Left lobe of liver (tissue), 2 donors: ENCODE measurements at places on chromosomes 1 and 21. TPM values are rescaled to one million over a fixed set of nuclear protein-coding genes. Genes with fewer than 3 reads are reported as not detected.

- DNase-seq = no peak
Measured at GRCh38 chr1:224082146-224082545, 31.8 kb upstream of the FBXO28 start.

DNA sequence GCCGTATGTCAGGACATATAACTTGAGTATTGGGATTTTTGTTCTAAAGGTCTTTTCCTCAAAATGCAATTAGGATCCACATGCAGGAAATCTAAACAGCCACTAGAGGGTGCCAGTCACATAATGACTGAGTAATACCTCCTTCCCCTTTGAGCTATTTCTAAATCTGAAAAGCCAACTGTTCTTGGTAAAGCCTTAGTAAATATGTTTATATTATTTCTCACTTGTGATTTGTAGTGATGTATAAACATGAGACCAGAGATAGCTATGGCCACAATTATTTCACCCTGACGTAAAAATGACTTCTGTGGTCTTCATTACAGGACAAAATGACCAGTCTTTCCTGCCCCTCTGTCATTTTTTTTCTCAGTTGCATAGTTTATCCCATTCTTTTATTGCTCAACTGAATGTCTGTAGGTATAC lies 41.0 kb upstream of the DR1 start:
- DNase-seq = no peak

- DNase-seq = no peak
Measured at GRCh38 chr1:169287280-169287679, 80.3 kb downstream of the NME7 start.

DNA sequence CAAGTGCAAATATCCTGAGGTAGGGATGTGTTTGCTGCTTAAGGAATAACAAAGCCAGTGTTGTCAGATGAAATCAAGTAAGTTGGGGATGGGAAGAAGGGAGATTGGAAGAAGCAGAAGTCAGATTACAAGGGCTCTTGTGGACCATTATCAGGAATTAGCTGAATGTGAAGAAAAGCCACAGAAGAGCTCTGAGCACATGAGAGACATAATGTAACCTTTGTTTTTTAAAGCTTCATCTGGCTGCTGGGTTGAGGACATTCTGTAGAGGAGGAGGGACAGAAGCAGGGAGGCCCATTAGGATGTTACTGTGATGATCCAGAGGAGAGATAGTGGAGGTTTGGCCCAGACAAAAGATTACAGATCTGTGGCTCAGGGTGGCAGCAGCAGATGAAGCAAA lies 111.7 kb downstream of the DUSP10 start:
- no peak for DNase-seq

GRCh38 chr1:165117482-165117881 lies 239.0 kb downstream of the LMX1A start:
- DNase-seq = no peak

- no peak for DNase-seq
Measured at GRCh38 chr1:24266998-24267397, 52.2 kb upstream of the GRHL3 start.

- DNase-seq = no peak
Measured at GRCh38 chr1:104456724-104457123, 707.0 kb downstream of the AMY1C start.

The CD244 gene
- 0.91 TPM for total RNA-seq

The KIFAP3 gene
- total RNA-seq = 7.1 TPM

The ARHGAP30 gene
- total RNA-seq = 4.0 TPM
